ENCODE measurements at places on chromosomes 2 and 18.

DNA sequence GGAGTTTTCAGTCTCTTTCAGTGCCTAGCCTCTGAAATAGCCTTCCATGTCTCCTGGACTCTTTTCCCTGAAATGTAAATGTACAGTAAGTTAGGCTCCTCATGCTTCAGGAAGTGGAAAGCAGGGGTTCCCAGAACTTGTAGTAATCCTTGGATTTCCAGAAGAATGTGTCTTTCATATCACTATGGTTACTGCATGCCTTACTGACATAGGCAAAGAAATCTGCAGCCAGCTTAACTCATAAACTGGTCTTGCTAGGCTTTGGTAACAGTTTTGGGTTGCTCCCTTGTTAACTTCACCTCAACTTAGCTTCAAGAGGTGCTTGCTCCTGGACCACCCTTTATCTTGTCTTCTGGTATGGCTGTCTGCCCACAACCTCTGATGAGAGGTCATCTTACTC lies 686.8 kb upstream of the DDX18 start:
- no peak for DNase-seq

GRCh38 chr18:49899657-49900330 lies 86.5 kb upstream of the ACAA2 start:
- DNase-seq = no peak

DNA sequence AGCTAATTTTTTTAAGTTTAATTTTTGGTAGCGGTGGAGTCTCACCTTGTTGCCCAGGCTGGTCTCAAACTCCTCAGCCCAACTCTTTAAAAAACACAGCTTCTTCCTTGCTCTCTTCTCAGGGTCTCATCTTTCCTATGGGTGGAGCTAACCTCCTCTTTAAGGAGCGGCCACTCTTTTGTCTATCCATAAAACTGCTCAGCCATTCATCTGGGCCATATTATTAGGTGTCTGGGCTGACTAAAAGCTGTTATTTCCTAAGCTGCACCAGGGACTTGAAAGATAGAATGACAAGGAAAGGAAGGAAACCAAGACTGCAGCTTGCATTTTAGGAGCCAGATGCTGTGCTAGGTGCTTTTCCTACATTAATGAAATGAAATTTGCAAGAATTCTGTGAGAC lies 35.8 kb upstream of the THOC1 start:
- no peak for DNase-seq

- DNase-seq = no peak
Measured at GRCh38 chr2:11508279-11508678, 25.6 kb upstream of the GREB1 start.

- no peak for DNase-seq
Measured at GRCh38 chr18:28412521-28412920, 235.6 kb upstream of the CDH2 start.

- DNase-seq = no peak
Measured at GRCh38 chr18:76490670-76491472, 4.2 kb downstream of the ZNF516 start.

DNA sequence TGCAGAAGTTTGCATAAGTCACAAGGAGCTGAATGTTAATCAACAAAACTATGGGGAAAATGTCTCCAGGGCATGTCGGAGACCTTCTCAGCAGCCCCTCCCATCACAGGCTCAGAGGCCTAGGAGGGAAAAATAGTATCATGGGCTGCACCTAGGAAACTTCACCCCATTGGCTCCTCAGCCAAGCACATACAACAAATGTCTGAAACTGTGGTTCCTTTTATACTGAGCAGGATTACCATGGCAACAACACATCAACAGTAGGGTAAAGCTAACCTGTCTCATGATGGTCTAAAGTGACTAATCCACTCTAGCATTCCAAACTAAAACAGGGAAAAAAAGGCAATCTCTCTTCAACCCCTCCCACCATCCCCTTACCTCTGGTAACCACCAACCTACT lies 3.2 kb upstream of the NEMP2 start:
- DNase-seq = no peak

DNA sequence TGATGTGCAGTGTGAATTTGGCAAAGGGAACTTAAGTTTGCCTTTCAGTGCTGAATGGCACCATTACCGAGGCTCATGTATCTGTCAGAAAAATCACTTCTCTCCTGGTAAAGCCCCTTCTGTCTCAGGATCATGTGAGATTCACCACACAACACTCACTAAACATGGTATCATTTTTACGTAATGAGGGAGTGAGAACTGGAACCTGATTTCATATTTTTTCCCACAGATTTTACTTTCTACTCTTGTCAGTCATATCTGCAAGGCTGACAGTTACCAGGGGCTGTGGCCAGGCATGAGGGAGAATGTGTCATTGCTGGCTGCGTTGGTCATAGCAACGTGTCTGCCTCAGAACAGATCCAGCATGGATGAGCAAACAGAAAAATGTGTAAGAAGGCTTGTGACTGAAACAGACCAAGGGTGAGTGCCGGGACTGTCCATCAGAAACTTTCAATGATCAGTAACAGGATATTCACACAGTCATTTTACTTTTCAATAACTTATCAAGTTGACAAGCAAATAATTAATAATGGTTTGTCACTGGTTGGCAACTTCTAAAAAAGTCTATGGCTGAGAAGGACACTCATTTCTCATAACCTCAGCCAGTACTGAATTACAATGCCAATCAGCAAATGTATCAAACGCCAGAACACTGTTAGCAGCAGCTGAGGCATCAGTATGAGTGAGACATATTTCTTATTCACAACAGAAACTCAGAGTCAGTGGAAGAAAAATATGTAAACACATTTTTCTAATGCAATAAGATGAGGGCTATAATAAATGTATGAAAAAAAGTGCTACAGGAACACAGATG lies 100.5 kb downstream of the CDC42EP3 start:
- DNase-seq = no peak

- no peak for DNase-seq
Measured at GRCh38 chr2:132542953-132543569, 126.5 kb downstream of the GPR39 start.

- no peak for DNase-seq
Measured at GRCh38 chr2:100982431-100982861, 19.6 kb upstream of the RPL31 start.

GRCh38 chr2:71925268-71926088 lies 222.2 kb downstream of the CYP26B1 start:
- DNase-seq = no peak

GRCh38 chr2:44542520-44542919 lies 180.8 kb downstream of the CAMKMT start:
- no peak for DNase-seq

- no peak for DNase-seq
Measured at GRCh38 chr18:58502628-58503027, 126.3 kb downstream of the ALPK2 start.

GRCh38 chr2:102578376-102578775 lies 41.0 kb upstream of the SLC9A2 start:
- DNase-seq = no peak

GRCh38 chr2:10221443-10221842 lies 81.3 kb upstream of the HPCAL1 start:
- DNase-seq = no peak

DNA sequence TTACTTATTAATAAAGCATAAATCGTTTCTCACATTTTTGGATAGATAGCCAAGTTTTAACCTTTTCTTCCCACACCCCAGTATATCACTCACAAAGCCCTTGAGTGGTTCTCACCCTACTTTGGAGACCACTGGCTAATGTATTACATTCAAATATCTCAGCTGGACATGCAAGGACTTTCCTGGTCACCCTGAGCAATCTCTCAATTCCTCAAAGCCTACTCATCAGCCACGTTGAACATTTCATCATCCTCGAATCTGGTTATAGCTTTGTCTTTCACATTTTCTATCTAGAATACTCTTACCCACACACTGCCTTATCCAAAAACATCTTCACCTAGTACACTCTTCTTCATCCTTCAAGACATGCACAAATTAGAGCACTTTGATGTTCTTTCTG lies 71.1 kb upstream of the MAPRE2 start:
- no peak for DNase-seq

DNA sequence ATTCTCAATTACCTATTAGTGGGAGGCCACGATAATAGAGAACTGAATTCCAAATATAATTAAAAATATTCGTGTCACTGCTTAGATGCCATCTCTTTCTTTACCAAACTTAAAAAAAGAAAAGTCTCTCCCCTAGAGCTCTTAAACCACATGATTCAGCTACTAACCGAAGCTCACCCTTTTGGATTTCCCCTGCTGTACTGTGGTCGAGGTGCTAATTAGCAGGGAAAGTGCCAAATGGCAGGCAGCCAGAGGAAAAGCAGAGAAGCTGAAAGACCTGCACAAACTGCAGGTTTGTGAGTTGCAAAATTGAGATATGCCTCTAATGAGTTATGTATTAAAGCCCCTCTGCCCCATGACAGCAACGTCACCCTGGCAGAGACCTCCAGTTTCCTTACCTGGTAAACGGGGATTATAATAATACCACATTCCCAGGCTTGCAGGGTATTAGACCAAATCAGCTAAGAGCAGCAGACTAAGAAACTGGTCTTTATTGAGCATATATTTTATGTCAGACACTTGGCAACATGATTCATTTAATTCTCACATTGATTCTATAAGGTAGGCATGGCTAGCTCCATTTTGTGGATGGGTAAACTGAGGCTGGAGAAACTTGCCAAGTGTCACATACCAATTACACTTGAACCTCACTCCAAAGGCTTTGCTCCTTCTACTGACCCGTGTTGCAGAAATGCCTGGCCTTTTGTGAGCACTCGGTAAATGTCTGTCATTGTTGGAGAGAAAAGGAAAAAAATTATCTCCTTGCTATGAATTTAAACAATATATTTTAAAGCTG lies 259.7 kb downstream of the LPIN1 start:
- peak; percentile 51 for DNase-seq

GRCh38 chr2:127673291-127674069 lies 1.9 kb downstream of the LIMS2 start:
- DNase-seq = no peak

DNA sequence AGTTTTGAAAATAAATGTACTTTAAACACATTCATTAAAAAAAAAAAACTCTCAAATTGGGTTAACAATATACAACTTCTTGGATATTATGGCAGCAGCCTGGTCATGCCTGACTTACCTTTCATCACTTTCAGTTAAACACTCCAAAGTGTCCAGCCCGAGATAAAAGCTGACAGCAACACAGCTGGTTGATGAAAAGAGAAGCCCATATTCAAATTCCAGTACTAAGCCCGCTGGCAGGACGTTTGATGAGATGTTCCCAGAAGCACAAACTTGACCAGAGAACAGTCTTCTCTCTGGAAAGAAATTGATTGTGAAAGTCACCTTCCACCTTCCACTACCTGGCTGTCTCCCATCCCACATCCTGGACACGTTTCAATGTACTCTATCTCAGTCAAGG lies 586.3 kb downstream of the TDRD15 start:
- no peak for DNase-seq

DNA sequence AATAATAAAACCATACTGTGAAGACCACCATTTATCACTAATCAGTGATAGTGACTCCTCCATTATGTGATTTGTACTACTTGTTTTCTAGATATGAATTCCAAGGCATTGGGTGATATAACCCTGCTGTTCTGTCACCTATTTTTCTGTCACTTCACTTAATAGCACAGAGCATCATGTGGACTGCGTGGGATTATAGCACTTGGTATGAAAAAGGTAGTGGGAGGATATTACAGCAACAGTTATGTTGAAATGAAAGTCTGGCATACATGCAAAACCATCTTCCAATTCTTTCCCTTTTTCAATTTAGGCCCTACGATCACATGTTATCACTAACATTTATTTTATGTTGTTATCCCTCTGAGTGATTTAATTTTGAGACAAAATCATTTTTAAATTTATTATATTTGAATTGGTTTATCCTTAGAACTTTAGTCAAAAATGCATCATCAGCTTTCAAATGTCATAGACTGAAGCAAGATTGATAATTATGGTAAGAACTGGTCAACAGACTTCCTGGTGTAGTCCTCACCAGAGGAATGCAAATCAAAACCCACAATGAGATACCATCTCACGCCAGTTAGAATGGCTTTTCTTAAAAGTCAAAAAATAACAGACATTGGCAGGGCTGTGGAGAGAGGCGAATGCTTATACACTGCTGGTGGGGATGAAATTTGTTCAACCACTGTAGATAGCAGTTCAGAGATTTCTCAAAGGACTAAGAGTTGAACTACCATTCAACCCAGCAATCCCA lies 242.6 kb downstream of the IKZF2 start:
- DNase-seq = no peak

DNA sequence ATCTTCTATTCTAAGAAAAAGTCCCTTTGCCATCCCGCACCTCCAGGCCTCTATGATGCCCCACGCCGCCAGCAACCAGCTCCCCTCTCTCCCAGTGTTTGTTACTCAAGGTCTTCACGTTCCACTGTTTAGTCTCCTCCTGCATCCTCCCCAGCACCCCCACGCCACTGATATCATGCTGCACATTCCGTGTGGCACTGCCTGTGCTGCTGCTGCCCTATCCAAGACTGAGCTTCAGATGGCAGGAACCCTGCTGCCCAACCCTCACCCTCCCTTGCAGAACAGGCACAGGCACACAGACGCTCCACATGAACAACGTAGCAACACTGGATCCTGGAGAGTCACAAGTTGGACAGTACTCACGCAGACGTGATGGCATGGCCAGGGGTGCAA lies 35.3 kb downstream of the MYO5B start:
- no peak for DNase-seq

DNA sequence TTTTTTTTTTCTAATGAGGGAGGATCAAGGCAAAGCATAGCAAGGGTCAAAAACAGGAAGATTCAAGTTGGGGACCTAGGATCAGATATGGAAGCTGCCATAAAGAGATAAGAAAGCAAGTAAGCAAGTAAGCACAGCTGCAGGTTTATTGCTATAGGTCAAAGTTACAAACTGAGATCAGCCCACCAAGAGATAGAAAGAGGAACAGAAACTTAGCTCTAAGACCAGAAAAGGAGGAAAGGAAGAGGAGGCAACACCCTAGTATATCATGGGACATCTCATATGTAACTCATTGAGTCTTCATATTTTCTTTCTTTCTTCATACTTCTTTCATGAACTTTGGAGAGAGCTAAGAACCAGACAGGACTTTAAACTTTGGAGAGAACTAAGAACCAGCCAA lies 295.9 kb upstream of the CRIM1 start:
- DNase-seq = no peak

- DNase-seq = no peak
Measured at GRCh38 chr18:44033144-44033701, 647.5 kb upstream of the SETBP1 start.

GRCh38 chr18:79400591-79401381 lies 5.1 kb downstream of the NFATC1 start:
- DNase-seq = no peak

GRCh38 chr2:224934526-224935188 lies 107.6 kb downstream of the DOCK10 start:
- DNase-seq = no peak

GRCh38 chr2:120176526-120176925 lies 46.7 kb downstream of the TMEM185B start:
- no peak for DNase-seq

DNA sequence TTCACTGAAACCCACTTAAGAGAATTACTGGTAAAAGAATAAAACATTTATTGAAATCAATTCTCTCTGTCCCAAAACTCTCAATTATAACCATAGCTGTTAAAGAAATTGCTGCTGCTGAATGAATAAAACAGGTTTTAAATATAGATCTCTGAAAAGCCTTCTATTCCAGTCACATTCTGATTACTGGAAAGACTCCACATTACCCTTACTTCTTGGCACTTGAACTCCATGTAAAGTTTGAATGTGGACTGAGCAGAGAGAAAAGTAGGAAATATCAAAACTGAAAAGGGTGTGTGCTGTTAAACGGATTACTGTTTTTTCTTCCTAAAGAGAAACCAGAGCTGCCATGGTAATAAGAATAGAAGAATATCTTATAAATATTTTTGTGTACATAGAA lies 655.3 kb upstream of the SETBP1 start:
- DNase-seq = no peak

Data from activated effector memory CD4-positive, alpha-beta T cell treated with Interleukin-2 at 50 U/mL for 16 hours (primary cell).